Endodermal cell (in vitro differentiated cells): ENCODE measurements at places on chromosomes 16 and 17. TPM values are rescaled to one million over a fixed set of nuclear protein-coding genes. Genes with fewer than 3 reads are reported as not detected.

DNA sequence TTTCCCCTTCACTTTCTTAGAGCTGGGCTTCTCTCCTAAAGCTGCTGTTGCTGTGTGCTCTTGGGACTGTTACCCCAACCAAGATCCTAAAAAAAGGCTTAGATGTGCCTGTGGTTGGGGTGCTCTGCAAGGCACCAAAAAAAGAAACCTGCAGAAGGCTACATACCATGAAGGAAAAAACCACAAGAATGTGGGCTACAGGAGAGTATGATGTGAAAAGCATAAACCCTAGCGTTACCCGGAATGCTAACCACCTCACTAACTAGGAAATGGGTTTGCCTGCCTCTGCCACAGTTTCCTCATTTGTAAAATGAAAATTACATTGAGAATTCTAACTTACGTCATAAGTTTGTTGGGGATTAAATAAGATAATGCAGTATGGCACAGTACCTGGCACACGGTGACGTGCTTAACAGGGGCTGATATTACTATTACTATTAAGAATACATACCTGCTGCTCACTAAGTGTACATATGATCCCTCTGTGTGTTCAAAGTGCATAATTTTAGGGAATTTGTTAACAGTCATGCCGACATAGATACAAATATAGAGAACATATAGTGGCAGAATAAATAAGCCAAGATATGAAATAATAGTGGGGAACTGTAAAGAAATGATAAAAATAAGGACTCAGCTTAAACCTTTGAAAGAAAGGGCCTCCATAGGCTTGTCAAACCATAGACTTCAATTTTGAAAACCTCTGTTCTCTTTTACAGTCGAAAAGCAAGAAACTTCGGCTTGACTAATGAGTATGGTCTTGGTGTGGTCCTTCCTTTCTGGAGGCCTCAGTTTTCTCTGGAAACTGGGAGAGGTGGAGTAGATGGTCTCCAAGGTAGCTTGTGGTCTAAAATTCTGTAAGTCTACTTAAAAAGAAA lies 177.8 kb upstream of the TBX2 start:
- no peaks in the 10 kb centered on the region for H3K4me1 ChIP-seq
- no peak overlapping the region for H3K4me3 ChIP-seq
- no peak overlapping the region for H3K27ac ChIP-seq
- no peak for DNase-seq

DNA sequence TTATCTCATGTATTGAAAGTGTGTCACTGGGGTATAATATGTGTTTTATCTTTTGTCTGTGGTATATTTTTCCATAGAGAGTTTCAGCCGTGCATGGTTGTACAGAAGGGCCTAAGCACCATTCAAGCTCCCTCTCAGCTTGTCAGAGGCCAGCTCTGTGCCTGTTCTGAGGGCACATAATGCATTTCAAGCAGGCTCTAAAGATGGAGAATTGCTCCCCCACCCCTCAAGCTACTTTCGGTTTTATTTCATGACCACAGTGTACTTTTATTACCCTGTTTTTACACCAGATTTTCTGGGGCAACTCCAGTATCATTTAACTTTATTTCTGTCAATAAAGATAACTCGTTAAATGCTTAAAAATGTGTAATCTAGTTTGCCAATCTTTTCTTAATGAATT lies 131.7 kb downstream of the SHISA6 start:
- no peak overlapping the region for H3K27ac ChIP-seq
- no peaks in the 10 kb centered on the region for H3K4me1 ChIP-seq
- DNase-seq = no peak
- no peak overlapping the region for H3K4me3 ChIP-seq

DNA sequence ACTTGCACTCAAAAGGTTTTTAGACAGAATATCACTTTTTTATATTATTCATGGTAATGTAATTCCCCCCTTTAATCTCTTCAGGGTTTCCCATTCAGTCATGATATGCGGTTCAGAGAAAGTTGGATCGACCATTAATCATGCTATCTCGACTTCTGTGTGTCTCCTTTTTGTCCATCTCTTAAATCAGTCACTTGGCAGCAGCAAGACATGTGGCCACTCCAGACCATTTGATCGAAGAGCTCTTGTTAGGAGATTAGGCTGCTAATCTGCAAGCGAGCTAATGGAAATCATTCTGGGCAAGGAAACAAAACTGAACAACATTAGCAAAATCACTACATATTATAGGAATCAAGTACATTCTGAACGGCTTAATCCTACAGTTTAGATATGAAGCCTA lies 449.9 kb downstream of the WWOX start:
- H3K4me3 ChIP-seq = no peak overlapping the region
- no peaks in the 10 kb centered on the region for H3K27me3 ChIP-seq
- H3K36me3 ChIP-seq = no peaks in the 10 kb centered on the region
- H3K27ac ChIP-seq = no peak overlapping the region
- no peak for DNase-seq
- H3K4me1 ChIP-seq = no peaks in the 10 kb centered on the region

The KLHL10 gene
- total RNA-seq = 0.15 TPM in 1 of 3 replicates, not detected in the others

DNA sequence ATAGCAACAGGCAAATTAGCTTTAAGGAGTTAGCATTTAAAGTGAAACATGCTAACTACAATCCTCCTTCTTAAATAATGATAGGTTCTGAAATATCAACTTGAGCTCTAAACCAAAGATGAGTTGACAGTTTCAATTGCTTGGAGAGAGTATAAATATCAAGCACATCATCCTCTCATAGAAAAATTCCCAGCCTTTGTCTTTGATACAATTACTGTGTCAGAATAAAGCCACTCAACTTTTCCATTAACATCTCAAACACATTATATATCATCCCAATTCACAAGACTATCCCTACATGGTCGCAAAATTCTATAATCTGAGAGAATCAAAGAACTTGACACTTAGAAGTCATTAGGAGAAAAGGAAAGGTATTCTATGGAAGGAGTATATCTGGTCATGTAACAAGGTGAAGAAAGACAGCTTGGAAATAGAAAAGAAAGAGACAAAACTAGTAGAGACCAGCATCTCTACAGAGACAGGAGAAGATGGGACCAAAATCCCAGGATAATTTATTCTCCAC lies 189.8 kb downstream of the CEP112 start:
- H3K4me3 ChIP-seq = no peak overlapping the region
- no peaks in the 10 kb centered on the region for H3K4me1 ChIP-seq
- no peak for DNase-seq
- no peaks in the 10 kb centered on the region for H3K27me3 ChIP-seq
- H3K27ac ChIP-seq = no peak overlapping the region

GRCh38 chr16:67146523-67147357 lies 4.1 kb downstream of the B3GNT9 start:
- H3K4me3 ChIP-seq = no peak overlapping the region
- H3K4me1 ChIP-seq = no peaks in the 10 kb centered on the region
- peaks cover 55% of the 10 kb centered on the region for H3K36me3 ChIP-seq
- peaks cover 22% of the 10 kb centered on the region for H3K27me3 ChIP-seq
- no peak for DNase-seq
- H3K27ac ChIP-seq = no peak overlapping the region

DNA sequence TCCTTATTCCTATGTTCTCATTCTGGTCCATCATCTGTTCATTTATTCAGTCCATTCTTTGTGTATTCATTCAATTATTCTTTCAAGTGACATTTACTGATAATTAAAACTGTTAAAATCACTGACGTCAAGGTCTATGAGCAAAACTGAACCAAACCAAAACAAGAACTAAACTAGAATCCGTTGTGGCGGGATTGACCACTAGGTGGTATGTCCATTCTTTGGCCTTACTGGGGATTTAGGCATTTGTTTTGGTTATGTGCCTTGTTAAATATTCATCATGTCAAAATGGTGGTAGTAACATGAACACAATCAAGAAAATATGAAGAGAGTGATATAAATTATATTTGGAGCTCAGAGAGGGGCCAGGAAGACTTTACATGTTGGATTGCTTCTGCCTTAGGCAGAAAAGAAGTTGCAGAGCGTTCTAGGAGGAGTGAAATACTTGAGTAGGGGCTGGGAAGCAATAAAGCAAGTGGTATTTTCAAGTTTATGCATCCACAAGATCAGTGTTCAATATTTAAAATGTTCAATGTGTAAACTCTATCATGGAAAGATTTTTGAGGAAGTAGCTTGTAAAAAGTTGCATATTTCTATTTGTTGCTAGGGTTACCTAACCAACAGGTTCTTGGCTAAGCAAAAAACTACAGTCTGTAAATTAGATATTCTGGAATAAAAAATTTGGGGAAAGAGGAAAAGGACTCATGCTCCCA lies 129.0 kb downstream of the CDH13 start:
- H3K4me3 ChIP-seq = no peak overlapping the region
- no peak overlapping the region for H3K27ac ChIP-seq
- no peaks in the 10 kb centered on the region for H3K27me3 ChIP-seq
- H3K4me1 ChIP-seq = peaks cover 3% of the 10 kb centered on the region
- no peaks in the 10 kb centered on the region for H3K36me3 ChIP-seq

DNA sequence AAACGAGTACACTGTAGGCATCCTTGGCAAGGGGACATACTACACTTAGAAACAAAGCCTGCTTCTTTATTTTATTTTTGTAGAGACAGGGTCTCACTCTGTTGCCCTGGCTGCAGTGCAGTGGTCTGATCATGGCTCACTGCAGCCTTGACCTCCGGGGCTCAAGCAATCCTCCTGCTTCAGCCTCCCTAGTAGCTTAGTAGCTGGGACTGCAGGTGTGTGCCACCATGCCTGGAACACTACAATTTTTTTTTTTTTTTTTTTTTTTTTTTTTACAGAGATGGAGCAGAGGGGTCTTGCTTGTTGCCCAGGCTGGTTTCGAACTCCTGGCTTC lies 78.2 kb downstream of the WIPI1 start:
- H3K36me3 ChIP-seq = no peaks in the 10 kb centered on the region
- no peak overlapping the region for H3K27ac ChIP-seq
- no peak overlapping the region for H3K4me3 ChIP-seq
- H3K27me3 ChIP-seq = no peaks in the 10 kb centered on the region
- DNase-seq = no peak
- H3K4me1 ChIP-seq = no peaks in the 10 kb centered on the region

The CD300H gene
- not detected in 2 replicates for total RNA-seq

The KRTAP2-1 gene
- not detected in 3 replicates for total RNA-seq

DNA sequence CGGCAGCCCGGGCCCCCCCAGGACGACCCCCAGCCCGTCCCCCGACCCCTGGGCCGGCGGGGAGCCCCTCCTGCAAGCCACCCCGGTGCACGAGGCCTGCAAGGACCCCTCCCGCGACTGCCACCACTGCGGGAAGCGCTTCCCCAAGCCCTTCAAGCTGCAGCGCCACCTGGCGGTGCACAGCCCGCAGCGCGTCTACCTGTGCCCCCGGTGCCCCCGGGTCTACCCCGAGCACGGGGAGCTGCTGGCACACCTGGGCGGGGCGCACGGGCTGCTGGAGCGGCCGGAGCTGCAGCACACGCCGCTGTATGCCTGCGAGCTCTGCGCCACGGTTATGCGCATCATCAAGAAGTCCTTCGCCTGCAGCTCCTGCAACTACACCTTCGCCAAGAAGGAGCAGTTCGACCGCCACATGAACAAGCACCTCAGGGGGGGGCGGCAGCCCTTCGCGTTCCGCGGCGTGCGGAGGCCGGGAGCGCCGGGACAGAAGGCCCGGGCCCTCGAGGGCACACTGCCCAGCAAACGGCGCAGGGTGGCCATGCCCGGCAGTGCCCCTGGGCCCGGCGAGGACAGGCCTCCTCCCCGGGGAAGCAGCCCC lies 15.6 kb upstream of the ZFPM1 start:
- no peaks in the 10 kb centered on the region for H3K36me3 ChIP-seq
- DNase-seq = peak; percentile 94
- no peak overlapping the region for H3K27ac ChIP-seq
- no peaks in the 10 kb centered on the region for H3K4me1 ChIP-seq

DNA sequence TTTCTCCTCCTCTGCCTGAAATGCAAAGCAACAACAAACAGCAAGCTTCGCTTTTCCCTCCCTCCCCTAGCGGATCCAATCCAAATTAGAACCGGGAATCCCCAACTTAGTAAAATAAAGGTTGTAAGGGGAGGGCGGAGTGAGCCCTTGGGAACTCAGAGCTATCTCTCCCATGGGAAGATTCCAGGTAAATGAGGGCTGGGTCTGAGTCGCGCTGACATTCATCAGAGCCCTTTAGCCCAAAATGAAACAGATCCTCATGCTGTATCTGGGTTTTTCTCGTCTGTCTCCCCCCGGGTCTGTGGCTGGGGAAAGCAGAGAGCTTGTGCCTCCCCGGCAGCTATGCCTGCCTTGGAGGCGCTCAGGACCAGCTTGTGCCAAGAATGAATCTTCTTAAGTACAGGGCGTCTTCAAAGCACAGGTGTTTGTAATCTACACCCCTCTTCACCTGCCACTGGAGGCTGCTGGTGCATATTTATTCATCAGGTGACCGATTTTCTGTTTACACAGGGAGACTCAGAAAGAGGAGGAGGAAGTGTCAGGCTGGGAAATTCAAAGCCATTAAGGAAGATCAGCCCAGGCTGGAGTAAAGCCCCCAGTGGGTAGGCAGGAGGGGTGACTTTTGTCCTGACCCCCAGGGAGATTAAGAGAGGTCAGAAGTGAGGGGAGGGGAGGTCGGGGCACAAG lies 55.0 kb upstream of the GSE1 start:
- H3K36me3 ChIP-seq = no peaks in the 10 kb centered on the region
- H3K4me1 ChIP-seq = peaks cover 14% of the 10 kb centered on the region

GRCh38 chr16:68088130-68088972 lies 3.2 kb downstream of the NFATC3 start:
- no peaks in the 10 kb centered on the region for H3K27me3 ChIP-seq
- no peak overlapping the region for H3K4me3 ChIP-seq
- H3K4me1 ChIP-seq = peaks cover 16% of the 10 kb centered on the region
- no peaks in the 10 kb centered on the region for H3K36me3 ChIP-seq
- DNase-seq = no peak

DNA sequence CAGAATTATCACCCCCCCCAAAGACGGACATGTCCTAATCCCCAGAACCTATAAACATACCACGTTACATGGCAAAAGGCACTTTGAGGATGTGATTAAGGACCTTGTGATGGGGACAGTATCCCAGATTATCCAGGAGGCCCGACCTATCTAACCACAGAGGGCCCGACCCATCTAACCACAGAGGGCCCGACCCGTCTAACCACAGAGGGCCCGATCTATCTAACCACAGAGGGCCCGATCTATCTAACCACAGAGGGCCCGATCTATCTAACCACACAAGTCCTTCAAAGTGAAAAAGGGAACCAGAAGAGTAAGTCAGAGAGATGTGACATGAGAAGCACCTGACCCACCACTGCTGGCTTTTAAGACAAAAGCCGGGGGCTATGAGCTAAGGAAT lies 56.8 kb downstream of the ANKFY1 start:
- H3K27ac ChIP-seq = no peak overlapping the region
- peaks cover 71% of the 10 kb centered on the region for H3K36me3 ChIP-seq
- no peak overlapping the region for H3K4me3 ChIP-seq
- no peak for DNase-seq
- no peaks in the 10 kb centered on the region for H3K27me3 ChIP-seq

DNA sequence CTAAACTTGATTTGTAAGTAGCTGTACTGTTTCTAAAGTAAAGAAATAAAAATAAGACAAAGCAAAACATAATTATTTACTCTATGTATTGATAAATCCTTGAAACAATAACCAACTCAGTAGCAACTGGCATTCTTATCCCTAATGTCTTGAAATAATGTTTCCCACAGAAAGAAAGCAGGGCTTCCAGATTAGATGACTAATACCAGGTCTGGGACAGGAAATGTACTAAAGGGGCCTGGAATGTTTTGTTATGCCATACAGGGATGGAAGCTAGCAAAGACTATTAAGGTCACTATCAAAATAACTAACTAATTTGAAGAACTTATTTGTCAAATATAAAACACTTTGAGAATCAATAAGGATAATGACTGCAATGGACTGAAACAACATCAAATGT lies 82.1 kb downstream of the CFDP1 start:
- no peaks in the 10 kb centered on the region for H3K27me3 ChIP-seq
- H3K36me3 ChIP-seq = peaks cover 7% of the 10 kb centered on the region
- no peak overlapping the region for H3K27ac ChIP-seq
- no peaks in the 10 kb centered on the region for H3K4me1 ChIP-seq
- H3K4me3 ChIP-seq = no peak overlapping the region

The ST6GALNAC1 gene
- not detected in 3 replicates for total RNA-seq

The CD300LB gene
- not detected in 3 replicates for total RNA-seq

The PIRT gene
- not detected in 2 replicates for total RNA-seq
